ENCODE measurements at places on chromosomes 5 and 9. TPM values are rescaled to one million over a fixed set of nuclear protein-coding genes. Genes with fewer than 3 reads are reported as not detected.

S1PR3 gene
- total RNA-seq = 36.4 TPM

LRRC19 gene
- total RNA-seq = 16.7 TPM

MELK gene
- 2.0 TPM for total RNA-seq

GRCh38 chr5:112434641-112435040, 15.6 kb upstream of the EPB41L4A start:
- DNase-seq = no peak

All from mucosa of gallbladder (tissue), 1 donor.